Naive thymus-derived CD4-positive, alpha-beta T cell (primary cell): ENCODE measurements at places on chromosomes 1 and 21. TPM values are rescaled to one million over a fixed set of nuclear protein-coding genes. Genes with fewer than 3 reads are reported as not detected.

Gene WDR4
- 24.4 TPM for total RNA-seq

Gene SH2D1B
- total RNA-seq = 16.9 TPM

Gene ATP1A4
- 0.71 TPM for total RNA-seq

Gene DIO1
- not detected for total RNA-seq

Gene TDRD10
- 0.29 TPM for total RNA-seq

Gene IGSF5
- total RNA-seq = not detected in 2 replicates

Gene BACE2
- total RNA-seq = 0.03 TPM

Gene OR2T33
- total RNA-seq = not detected

Gene KCNK1
- not detected for total RNA-seq

Gene F5
- 14.6 TPM for total RNA-seq

Gene CATSPERE
- 2.2 TPM for total RNA-seq
